Amniotic epithelial cell (primary cell): ENCODE measurements at places on chromosomes 11 and 22.

DNA sequence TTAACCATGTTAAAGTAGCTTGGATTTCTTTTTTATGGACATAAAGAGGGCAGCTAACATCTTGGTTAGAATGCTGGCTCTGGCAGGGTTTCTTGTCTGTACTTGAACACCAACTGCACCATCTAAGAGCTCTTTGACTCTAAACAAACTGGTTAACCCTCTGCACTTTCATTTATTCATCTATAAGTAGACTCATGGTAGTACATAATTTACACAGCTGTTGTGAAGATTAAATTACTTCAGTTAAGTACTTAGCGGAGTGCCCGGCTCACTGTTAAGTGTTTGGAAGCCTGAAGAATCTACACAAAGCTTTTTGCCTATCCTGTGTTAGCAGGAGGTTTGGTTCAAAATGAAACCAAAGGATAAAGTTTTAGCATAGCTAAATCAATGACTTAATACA lies 846.2 kb upstream of the API5 start:
- no peak for DNase-seq

DNA sequence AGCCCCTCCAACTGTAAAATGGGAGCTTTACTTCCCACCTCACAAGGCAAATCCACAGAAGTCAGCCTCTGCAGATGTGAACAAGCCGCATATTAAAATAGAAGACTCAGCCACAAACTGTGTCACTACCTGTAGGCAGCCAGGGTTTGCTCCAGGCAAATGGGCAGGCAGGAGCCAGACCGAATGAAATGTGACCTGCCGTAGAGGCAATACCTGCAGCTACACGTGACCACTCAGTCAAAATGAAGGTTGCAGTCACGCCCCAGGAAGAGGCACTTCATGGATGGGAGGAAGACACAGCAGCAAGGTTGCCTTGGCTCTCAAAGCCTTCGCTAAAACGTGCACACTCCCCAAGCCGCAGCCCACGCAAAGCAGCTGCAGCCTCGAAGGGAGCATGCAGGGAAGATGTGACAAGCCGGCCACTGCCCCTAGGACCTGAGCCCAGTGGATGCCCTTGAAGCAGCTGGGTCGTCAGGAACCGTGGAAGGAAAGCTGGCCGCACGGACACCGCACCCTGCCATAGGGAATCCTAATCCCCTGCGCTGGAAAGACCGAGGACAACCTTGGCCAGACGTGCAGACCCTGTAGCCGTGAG lies 53.1 kb downstream of the SHANK2 start:
- DNase-seq = no peak

DNA sequence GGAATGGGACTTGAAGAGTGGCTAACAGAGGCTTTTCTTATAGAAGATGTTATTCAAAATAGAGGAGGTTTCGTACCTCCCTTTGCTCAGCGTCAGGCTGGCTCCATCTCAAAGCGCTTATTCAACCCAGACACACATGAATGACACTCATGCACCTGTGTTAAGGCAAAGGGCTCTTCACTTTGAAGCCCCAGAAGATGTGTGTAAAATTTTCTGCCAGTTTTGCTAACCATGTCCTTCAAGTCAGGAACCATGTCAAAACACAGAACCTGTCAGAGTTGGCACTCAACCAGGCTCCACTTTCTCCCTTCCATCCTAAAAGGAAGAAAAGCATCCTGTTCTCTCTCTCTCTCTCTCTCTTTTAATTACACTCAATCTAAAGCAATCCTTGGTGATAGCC lies 352.8 kb upstream of the NARS2 start:
- no peak for DNase-seq

DNA sequence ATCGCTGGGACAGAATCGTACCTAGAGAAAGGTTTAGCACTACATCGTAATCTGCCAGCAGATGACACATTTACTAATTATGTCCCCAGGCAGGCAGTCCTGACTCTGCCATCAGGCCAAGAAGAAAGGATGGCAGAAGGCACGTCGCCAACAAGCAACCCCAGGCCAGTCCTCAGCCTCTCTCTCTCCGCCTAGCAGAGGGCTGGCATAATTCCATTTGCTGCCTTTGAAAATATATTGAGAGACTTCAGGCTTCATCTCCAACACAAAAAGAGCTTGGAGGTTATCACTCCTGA lies 1517.0 kb downstream of the TBC1D22A start:
- DNase-seq = no peak

- DNase-seq = no peak
Measured at GRCh38 chr11:94793002-94793401, 24.8 kb downstream of the AMOTL1 start.

GRCh38 chr11:119087747-119088241 lies 3.1 kb downstream of the HMBS start:
- no peak for DNase-seq

DNA sequence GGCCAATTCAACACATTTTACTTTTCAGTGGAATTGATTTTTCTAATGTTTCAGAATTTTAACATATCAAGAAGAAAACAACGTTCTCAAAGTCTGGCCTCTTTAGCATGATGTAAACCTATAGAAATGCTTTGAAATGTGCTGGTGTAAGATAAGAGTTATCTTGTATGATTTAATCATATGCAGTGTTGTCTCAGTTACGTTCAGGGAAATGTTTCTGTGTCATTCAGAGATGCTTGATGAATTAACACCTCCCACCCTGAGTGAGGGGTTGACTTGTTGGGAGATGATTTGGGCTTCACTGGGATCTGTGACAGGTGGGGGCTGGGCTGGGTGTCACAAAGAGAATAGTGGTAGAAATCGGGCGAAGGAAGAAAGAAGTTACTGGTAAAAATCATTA lies 15.7 kb upstream of the MYO18B start:
- DNase-seq = peak; percentile 21

GRCh38 chr11:28457481-28458065 lies 349.4 kb downstream of the METTL15 start:
- no peak for DNase-seq

DNA sequence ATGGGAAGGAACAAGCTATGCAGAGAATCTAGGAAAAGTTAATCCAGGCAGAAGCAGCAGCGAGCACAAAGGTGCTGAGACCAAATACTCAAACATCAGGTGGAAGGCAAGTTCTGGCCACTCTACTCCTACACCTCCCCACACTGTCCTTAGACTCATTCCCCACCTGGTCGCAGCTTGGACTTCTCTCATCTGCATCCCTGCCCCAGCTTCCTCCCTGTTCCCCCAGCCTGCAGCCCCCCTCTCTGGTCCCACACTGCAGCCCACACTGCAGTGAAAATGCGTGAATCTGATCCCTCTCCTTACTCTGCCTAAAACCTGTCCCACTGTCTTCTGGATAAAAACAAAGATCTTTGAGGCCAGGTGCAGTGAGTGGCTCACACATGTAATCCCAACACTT lies 9.1 kb downstream of the TPBGL start:
- DNase-seq = no peak
